ENCODE measurements at places on chromosomes 3 and 15. TPM values are rescaled to one million over a fixed set of nuclear protein-coding genes. Genes with fewer than 3 reads are reported as not detected.

The LRRC31 gene
- not detected for total RNA-seq

The SELENOT gene
- total RNA-seq = 101 TPM

The PRSS50 gene
- total RNA-seq = not detected

The FETUB gene
- 0.12 TPM for total RNA-seq

The ACP3 gene
- not detected for total RNA-seq

Measured in A549 treated with DMSO at 1 μM for 4 hours (cell line).